ENCODE measurements at places on chromosomes 5 and 9.
A peak's percentile ranks its signal among the peaks of the same experiment; 100 is the strongest.

GRCh38 chr9:137354845-137355760 is 53.0 kb upstream of the NRARP start:
- DNase-seq, result no peak

GRCh38 chr9:8924562-8924961 is 1125.0 kb upstream of the DMAC1 start:
- DNase-seq, result peak; percentile 4

DNA sequence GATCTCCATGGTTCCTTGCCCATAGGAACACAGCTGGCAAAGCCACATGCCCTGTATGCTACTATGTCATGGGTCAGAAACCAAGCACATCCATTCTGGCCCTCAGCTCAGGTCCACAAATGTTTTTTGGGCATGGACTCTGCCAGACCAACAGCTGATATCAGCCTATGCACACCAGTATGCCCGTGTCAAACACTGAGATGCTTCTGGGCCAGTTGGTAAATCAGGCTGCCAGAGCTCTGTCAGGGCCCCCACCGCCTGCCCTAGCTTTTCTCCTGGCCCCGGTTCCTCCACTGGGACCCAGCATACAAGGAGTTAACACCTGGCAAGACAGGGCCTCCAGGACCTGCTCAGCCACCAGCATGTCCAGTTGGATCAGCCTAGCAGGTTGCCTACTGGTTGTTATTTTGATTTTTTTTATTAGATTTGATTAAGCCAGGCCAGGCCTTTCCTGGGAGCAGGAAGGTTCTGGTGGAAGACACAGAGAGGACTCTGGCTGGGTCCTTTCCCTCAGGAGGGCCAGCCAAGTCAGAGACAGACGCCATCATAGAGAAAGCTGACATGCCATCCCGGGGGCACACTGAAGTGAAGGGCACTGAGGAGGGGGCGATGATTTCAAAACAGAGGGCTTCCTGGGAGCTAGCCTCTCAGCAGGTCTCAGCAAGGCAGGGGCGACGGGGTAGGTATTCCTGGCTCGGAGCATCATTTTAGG is 65.8 kb downstream of the TSTD2 start:
- DNase-seq, result no peak

GRCh38 chr5:134289509-134290113 is 63.7 kb upstream of the PPP2CA start:
- DNase-seq, result peak; percentile 69

- no peak for DNase-seq
Observed at GRCh38 chr5:150670948-150671310, 9.9 kb downstream of the MYOZ3 start.

GRCh38 chr5:147930769-147931168 is 24.4 kb upstream of the C5orf46 start:
- DNase-seq, result no peak

DNA sequence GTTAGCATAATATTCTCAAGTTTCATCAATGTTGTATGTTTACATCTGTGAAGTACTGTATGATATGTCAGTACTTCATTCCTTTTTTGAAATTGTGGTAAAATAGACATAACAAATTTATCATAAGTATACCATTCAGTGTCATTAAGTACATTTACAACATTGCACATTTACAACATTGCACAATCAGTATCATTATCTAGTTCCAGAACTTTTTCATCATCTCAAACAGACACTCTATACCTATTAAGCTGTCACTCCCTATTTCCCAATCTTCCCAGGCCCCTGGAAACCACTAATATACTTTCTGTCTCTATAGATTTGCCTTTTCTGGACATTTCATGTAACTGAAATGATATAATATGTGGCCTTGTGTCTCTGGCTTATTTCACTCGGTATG is 75.1 kb upstream of the ATG10 start:
- DNase-seq, result no peak
